Activated naive CD8-positive, alpha-beta T cell treated with anti-CD3 and anti-CD28 coated beads for 36 hours (primary cell): ENCODE measurements at places on chromosomes 4 and X. TPM values are rescaled to one million over a fixed set of nuclear protein-coding genes. Genes with fewer than 3 reads are reported as not detected.

GRCh38 chr4:37864786-37865185 is 26.1 kb upstream of the TBC1D1 start:
- DNase-seq, result no peak
- H3K27me3 ChIP-seq, result no peaks in the 10 kb centered on the region
- H3K4me1 ChIP-seq, result no peaks in the 10 kb centered on the region
- no peak overlapping the region for H3K27ac ChIP-seq

- no peak overlapping the region for H3K4me3 ChIP-seq
- no peaks in the 10 kb centered on the region for H3K36me3 ChIP-seq
- no peaks in the 10 kb centered on the region for H3K4me1 ChIP-seq
- H3K27me3 ChIP-seq, result no peaks in the 10 kb centered on the region
- no peak for DNase-seq
- no peak overlapping the region for H3K27ac ChIP-seq
Observed at GRCh38 chr4:65635051-65635821, 35.1 kb downstream of the EPHA5 start.

GRCh38 chr4:86247320-86247719 is 112.5 kb downstream of the MAPK10 start:
- H3K27me3 ChIP-seq, result no peaks in the 10 kb centered on the region
- H3K4me1 ChIP-seq, result no peaks in the 10 kb centered on the region
- no peak overlapping the region for H3K4me3 ChIP-seq

DNA sequence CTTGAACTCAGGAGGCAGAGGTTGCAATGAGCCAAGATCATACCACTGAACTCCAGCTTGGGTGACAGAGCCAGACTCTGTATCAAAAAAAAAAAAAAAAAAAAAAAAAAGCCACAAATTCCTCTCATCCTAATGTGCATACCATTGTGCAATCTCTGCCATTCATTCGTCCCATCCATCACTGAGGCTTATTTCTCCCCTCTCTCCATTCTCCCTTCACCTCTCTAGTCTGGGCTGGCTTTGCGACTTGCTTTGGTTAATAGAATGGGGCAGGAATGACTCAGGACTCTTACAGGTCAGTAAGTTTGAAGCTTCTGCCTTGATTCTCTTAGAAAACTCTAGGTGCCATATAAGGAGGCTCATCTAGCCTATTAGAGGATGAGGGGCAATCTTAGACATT is 60.3 kb upstream of the DDX3X start:
- DNase-seq, result no peak
- no peaks in the 10 kb centered on the region for H3K4me1 ChIP-seq
- no peak overlapping the region for H3K27ac ChIP-seq
- no peak overlapping the region for H3K4me3 ChIP-seq
- H3K27me3 ChIP-seq, result no peaks in the 10 kb centered on the region

NLGN4X gene
- not detected for total RNA-seq
